ENCODE measurements at places on chromosomes 4 and X.

GRCh38 chr4:110196206-110196870, 2.1 kb downstream of the ELOVL6 start:
- peak; percentile 64 for DNase-seq

GRCh38 chrX:84415140-84415539, 87.1 kb downstream of the HDX start:
- no peak for DNase-seq

GRCh38 chr4:42152507-42153504, at the start of gene BEND4:
Gene BEND4 (minus strand): TSS chr4:42152655. CDS start chr4:42152143, 512 bp downstream.
- DNase-seq: no peak

DNA sequence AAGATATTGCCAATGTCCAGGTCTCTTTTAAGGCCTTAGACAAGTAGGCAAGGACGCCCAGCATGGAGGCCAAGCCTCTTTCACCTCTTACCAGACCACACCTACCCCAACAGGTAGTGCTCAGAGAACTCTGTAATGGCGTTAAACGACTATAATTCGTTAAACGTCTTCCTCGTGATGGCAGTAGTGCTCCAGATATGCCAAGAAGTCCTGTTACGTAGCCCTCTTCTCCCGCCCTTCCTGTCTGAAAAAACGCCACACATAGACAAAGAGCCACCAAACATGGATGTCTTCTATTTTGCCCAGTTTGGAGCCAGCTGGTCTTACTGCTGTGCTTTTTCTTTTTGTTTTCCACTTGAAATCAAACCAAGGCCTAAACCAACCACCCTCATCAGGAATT, 190.7 kb downstream of the OR13H1 start:
- no peak for DNase-seq

GRCh38 chr4:13641084-13641483, 13.6 kb upstream of the BOD1L1 start:
- no peak for DNase-seq

DNA sequence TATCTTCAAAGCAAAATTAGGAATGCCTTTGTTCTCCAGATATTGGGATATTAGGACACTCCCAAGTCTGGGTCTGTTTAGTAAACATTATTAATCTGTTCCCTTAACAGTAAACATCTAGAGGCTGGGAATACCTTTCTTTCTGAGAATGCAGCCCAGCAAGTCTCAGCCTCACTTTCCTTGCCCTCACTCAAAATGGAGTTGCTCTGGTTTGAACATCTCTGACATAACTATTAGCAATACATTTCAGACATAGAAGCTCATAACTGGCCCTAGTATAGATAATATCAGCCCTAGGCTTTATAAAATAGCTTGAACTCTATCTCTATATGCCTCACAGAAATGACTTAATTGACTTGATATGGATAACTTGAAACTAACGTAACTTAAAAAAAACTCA, 299.8 kb downstream of the SPATA18 start:
- no peak for DNase-seq

All from GDM1 (cell line).